ENCODE measurements at places on chromosomes 5 and 9.

DNA sequence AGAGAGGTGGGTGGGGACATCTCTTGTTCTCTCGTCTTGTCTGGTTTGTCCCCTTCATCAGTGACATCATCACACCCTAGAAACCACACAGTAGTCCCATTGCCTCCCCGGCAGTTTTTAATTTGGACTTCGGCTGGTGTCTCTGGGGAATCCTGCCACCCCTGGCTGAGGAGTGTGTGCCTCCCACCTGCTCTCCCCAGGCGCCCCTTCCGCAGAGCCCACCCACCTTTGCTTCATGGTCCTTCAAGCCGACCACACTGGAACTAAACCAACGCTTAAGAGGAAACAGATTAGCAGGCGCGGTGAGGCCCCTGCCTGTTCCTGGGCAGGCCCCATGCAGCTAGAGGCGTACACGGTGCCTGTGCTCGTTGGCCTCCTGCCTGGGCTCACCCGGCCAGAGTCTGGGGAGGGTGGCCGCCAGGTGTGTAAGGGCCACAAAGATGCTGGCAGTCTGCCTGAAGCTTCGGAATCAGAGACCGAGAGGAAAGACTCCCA lies 107.6 kb upstream of the SPRY4 start:
- DNase-seq: no peak

- DNase-seq: no peak
Observed at GRCh38 chr5:178186427-178186826, 744 bp downstream of the GMCL2 start.

DNA sequence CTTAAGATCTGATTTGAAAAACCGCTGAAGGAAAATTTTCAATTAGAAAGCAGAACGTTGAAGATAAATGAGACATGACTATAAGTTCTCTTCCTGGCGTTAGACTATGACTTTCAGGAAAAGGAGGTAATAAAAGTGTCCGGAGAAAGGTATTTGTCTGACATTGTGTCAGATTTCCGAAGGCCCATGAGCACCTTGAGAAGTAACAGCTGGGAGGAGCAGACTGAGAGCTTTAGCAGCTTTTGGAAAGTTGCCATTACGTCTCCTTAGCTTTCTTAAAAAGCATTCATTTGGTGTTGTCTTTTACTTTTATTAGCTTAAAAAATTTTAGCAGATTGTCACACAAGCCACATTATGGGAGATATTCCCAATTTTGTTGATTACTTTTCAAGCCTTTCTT lies 363.5 kb downstream of the NDUFS4 start:
- DNase-seq: no peak

GRCh38 chr5:160480652-160481051 lies 59.0 kb downstream of the PTTG1 start:
- no peak for DNase-seq

DNA sequence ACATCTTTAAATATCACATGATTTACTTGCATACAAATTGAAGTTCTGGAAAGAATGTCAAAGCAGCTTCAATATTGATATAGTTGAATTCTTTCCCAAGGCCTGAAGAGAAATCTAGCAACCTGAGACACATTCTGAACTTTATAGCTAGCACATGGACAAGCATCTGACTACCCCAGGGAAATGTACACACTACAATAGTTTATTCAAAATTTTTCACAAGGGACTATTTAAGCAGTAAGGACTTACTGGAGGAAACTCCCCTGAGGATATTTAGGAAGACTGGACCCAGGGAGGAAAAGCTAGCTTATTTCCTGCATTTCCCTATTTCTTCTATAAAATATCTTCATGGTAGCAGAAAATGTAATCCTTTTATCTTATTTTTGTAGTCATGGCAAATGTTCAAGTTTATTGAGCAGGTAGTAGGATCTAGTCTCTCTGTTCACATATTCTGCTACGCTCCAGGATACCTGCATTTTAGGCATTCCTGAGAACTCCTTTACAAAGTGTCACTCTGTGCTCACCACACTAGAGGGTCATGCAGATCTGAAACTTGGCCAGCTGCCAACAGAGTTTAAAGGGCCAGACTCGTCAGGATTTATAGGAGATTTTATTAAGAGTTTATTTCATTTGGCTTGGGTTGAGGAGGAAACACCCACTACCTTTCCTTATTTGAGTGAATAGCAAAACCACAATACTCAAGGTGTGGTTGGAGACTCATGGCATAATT lies 348.4 kb upstream of the FTMT start:
- DNase-seq: no peak

GRCh38 chr9:89497978-89498851 lies at the start of gene SEMA4D:
Gene SEMA4D, minus strand, starts transcription at chr9:89498113. Its CDS starts 92,657 bp downstream, at chr9:89405456.
- no peak for DNase-seq

DNA sequence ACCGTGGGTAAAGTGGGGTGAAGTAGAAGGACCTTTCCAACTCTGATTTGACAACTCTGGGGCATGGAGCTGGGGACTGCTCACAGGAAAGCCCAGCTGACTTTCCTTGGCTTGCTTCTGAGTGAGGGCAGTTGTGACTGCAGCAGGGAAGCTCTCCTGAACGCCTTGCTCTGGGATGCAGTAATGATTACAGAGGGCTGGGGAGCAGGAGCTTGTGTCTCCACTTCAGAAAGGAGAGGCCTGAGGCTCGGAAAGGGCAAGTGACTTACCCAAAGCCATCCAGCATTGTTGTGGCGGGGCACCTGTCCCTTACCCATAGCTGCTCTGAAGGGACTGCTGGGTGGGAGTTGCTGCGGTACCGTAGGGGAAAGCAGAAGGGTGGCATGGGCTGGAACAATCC lies 41.2 kb downstream of the GSN start:
- DNase-seq: no peak

- DNase-seq: no peak
Observed at GRCh38 chr9:135346438-135347050, 133.0 kb upstream of the PPP1R26 start.

GRCh38 chr5:34915139-34915855 lies at the start of the genes BRIX1 and RAD1:
Gene BRIX1, plus strand, starts transcription at chr5:34915711. Its CDS starts 28 bp downstream, at chr5:34915739.
Gene RAD1, minus strand, starts transcription at chr5:34915504. Its CDS starts 612 bp downstream, at chr5:34914892.
- peak; percentile 83 for DNase-seq

DNA sequence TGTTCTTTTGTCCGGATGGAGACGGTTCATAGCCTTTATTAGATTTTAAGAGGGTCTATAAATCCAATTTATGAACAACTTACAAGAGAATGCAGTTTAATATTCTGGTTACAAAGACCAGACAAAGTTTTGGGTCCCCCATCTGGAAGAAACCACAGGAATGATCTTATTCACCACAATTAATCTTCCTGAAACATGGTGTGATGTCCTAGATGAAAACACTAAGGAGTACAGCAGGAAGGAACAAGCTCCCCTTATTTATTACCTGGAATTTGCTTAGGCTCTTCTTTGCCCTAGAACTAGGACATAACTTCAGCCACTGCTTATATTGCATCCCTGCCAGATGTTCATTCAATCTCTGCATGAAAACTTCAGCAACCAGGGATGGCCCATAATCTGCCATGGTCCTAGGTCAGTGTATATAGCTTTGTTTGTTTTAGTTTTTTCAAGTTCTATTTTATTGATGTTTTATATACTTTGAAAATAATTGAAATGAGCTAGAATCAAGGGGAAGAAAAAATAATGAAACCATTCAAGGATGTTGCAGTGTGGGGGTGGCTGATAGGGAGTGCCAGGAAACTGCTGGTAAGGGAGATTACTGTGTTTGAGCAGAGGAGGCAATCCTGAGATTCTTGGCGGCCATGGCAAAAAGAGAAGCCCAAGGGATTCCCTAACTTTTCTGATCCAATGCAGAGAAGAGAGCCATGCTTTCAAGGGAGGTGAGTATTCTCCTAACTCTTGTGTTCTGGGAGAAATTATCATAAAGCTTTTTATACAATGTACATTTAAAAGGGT lies 16.8 kb downstream of the TXNDC8 start:
- no peak for DNase-seq

GRCh38 chr5:76657683-76658311 lies 34.6 kb upstream of the F2RL2 start:
- DNase-seq: no peak

DNA sequence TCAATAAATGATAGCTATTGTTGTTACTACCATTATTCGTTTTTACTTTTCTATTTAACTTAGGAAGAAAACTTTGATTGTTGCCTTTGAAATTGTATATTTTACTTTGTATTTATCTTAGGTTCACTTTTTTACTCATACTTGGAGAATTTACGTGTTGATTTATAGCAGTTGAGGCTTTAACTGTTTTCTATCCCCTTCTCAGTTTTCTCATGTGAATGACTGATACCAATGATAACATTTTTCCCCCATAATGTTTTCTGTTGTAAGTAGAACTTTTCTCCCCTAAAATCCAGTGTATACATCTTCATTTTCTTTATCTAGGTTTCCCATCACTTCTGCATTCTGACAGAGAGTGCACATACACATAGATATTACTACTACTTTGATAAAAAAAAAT lies 54.4 kb downstream of the FSD1L start:
- DNase-seq: no peak

DNA sequence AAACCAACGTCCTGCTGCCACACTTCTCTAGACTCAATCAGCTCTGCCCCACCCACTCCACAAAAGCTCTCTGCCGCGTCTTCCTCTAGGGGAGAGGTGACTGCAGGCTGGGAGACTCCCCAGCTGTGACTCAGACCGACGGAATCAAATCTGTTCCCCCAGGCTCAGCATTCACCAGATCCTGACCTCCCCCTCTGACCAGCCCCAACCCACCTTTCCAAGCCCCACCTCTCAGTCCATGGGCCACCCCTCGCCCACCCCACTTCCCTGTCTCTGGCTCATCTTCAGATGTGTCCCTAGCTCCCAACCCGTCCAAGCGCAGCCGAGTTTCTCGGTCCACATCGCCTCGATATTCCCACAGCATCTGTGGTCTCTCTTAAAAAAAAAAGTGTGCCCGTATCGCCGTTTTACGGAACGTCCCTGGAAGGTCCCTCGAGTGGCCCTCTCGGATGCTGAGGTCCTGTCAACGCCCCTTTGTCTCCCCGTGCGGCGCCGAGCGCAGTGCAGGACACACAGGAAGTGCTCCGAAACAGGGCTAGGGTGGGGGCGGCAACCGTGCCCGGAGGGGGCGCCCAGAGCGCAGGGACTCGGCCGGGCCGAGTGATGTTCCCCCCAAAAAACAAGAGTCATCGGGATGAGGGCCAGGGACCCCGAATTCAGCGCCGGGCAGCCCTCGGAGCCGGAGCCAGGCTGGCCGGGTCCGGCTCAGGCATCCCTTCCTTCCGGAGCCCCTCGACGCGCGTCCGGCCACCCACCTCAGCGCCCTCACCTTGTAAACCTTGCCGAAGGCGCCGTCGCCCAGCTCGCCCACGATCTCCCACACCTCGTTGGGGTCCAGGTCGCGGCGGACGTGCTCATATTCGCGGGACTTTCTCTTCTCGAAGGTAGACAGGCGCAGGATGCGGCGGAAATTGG lies 649 bp downstream of the STK10 start:
- DNase-seq: peak; percentile 52

DNA sequence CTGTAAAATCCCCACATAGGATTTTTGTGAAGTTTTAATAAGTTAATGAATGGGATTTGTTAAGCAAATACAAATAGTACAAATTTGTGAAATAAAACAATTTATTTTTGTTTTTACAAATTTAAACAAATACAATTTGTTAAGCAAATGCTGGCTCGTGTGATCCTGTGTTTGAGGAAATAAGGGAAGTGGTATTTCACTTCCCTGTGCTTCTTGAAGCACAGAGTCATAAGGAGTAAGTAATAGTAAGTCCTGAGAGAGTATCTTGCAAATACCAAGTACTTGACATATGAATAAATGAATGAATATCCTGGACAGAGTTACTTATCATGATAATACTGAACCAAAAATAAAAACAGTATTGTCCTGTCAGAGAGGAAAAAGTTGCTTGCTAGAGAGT lies 9.1 kb downstream of the SMIM3 start:
- DNase-seq: no peak

GRCh38 chr5:80672140-80672736 lies 17.5 kb upstream of the DHFR start:
- DNase-seq: peak; percentile 62

GRCh38 chr9:93129286-93129685 lies 4.8 kb downstream of the NINJ1 start:
- DNase-seq: no peak

- no peak for DNase-seq
Observed at GRCh38 chr5:173857234-173857633, 30.9 kb upstream of the CPEB4 start.

DNA sequence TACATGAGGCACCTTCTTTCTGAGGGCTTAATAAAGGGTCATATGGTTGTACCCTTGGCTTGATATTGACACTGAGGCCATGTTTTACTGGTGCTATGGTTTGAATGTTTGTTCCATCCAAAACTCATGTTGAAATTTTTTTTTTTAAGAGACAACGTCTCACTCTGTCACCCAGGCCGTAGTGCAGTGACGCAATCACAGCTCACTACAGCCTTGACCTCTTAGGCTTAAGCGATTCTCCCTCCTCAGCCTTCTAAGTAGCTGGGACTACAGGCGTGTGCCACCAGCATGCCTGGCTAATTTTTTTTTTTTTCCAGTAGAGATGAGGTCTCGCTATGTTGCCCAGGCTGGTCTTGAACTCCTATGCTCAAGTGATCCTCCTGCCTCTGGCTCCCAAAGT lies 20.9 kb downstream of the FAM151B start:
- no peak for DNase-seq

- no peak for DNase-seq
Observed at GRCh38 chr5:32461441-32462120, 17.0 kb upstream of the ZFR start.

Measured in activated T-cell treated with anti-CD3 and anti-CD28 coated beads for 1 hour (primary cell).